Stomach (tissue), 19 donors: ENCODE measurements at places on chromosomes 12 and 14. TPM values are rescaled to one million over a fixed set of nuclear protein-coding genes. Genes with fewer than 3 reads are reported as not detected.

- peak; percentile 52 for DNase-seq
- peaks cover 22% of the 10 kb centered on the region for H3K36me3 ChIP-seq
- no peaks in the 10 kb centered on the region for H3K27me3 ChIP-seq
Observed at GRCh38 chr12:56299308-56299852, 750 bp downstream of the CS start.

DNA sequence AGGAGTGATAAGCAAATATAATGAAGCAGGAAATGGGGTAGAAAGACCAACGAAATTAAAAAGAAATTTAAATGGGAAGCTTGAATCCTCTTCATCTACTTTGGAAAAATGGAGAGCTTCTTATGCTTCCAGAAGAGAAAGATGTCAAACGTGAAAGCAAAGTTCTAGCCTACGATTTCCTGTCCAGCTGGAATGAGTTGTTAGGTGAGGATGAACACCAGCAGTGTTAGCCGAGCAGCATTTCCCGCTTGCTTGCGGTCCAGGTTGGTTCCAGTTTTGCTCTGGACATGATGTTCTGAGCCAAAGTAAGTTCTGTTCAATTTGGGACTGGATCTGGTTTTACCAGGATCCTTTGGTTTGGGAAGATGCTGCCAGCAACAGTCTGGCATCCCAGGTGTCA lies 78.9 kb downstream of the DACT1 start:
- no peaks in the 10 kb centered on the region for H3K36me3 ChIP-seq
- no peaks in the 10 kb centered on the region for H3K27me3 ChIP-seq
- peaks cover 9% of the 10 kb centered on the region for H3K4me1 ChIP-seq
- DNase-seq, result no peak

GRCh38 chr12:100993916-100994450 lies 199.4 kb downstream of the ANO4 start:
- H3K4me3 ChIP-seq, result no peak overlapping the region
- no peak overlapping the region for H3K27ac ChIP-seq
- H3K4me1 ChIP-seq, result no peaks in the 10 kb centered on the region
- H3K27me3 ChIP-seq, result no peaks in the 10 kb centered on the region

Gene EFS
- total RNA-seq, result 5.5 TPM

Gene KLHL33
- 4.3 TPM for total RNA-seq

Gene SOAT2
- total RNA-seq, result not detected
